ENCODE measurements at places on chromosomes 2 and 18. TPM values are rescaled to one million over a fixed set of nuclear protein-coding genes. Genes with fewer than 3 reads are reported as not detected.

Gene FABP1
- not detected for total RNA-seq

Gene PARD3B
- 12.3 TPM for total RNA-seq

Gene RPS27A
- 963 TPM for total RNA-seq

Gene POU3F3
- not detected for total RNA-seq

Gene POLE4
- 21.6 TPM for total RNA-seq

Gene TUBA4B
- not detected for total RNA-seq

Gene EML4
- 26.0 TPM for total RNA-seq

DNA sequence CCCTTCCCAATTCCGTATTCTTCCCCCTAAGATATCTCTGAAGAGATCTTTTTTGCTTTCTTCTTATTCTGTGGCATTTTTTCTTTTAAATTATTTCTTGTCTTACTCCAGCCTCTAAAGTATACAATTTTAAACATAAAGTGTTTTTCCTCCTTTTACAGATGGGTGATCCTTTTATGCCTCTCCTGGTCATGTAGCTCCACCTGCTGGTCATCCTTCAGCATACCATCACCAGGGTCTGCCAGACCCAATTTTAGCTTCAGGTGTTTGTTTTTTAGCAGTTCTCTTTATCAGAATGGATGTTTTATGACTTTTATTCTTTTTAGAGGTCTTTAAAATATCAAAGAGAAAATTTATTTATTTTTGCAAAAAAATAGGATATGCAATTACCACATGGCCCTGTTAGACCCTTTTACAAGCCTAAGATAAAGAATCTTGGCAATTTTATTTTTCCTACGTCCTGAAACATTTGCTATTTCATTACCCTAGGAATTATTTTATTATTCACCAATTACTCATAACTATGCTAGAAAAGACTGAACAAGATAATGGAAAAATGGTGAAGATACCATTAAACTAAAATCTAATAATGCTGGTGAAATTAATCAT lies 55.5 kb downstream of the PIGN start:
- no peaks in the 10 kb centered on the region for H3K36me3 ChIP-seq
- H3K4me3 ChIP-seq: no peak overlapping the region
- no peak overlapping the region for H3K27ac ChIP-seq
- no peak for DNase-seq

DNA sequence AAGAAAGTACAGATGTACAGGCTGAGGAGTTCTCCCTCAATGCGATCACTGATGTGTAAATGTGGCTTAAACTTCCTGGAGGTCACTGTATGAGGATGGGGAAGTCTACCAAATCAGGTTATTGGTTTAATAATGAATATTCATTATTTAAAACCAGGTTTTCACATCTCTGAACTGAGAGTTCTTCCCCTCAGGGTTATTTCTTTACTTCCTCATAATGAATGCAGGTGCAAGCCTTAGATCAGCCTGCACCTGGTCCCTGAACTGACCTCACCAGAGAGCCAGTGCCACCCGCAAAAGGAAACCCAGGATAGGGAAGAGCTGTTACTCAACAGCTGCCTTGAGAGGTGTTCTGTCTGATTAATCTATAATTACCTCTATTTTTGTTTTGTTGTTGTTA lies 369.0 kb downstream of the EPHA4 start:
- H3K4me1 ChIP-seq: no peaks in the 10 kb centered on the region
- no peak for DNase-seq
- no peak overlapping the region for H3K27ac ChIP-seq

- no peak overlapping the region for H3K4me3 ChIP-seq
- no peak overlapping the region for H3K27ac ChIP-seq
- no peaks in the 10 kb centered on the region for H3K4me1 ChIP-seq
- H3K36me3 ChIP-seq: no peaks in the 10 kb centered on the region
These were observed 575.5 kb downstream of the LRRTM4 start for GRCh38 chr2:76946631-76947145.

DNA sequence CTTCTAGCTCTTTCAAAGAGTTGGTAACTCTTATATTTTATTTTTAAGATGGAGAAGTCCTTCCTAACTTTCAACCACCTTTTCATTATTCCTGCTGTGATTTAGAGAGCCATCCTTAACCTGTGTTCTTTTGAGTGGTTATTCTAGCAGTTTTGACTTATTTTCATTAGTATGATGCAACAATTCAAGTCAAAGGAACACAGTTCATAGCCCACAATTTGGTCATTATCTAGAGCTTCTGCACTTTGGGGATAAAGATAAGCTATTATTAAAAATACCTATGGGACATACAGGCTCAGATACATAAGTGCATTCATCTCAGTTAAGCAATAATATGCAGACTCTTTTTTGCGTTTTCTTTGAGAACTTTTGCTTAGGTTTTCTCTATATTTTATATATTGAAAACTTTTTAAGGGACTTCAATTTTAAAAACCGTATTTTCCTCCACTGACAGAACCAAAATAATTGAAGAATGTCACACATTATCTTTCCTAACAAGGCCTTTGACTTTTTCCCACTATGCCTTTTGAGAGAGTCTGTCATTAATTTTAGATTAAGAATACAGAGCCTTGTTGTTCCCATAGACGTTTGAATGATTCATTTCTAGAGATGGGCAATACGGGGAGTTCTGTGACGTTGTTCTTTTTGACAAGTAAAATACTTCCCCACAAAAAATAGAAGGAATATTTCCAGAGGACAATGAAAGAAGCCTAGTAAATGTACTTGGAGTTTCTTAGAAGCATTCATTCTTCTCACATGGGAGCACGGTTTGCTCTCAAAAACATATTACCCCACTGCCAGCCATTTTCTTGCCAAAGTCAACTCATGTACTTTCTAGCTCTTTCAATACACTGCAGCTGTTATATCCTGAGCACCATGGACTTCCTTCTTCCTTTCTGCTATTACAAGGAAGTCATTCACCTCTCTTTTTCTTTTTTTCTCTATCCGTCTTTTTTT lies 42.9 kb upstream of the RASGRP3 start:
- no peak overlapping the region for H3K27ac ChIP-seq
- no peak overlapping the region for H3K4me3 ChIP-seq
- DNase-seq: no peak
- no peaks in the 10 kb centered on the region for H3K27me3 ChIP-seq
- H3K4me1 ChIP-seq: no peaks in the 10 kb centered on the region

GRCh38 chr2:60498127-60498815 lies 55.2 kb downstream of the BCL11A start:
- H3K27ac ChIP-seq: no peak overlapping the region
- no peaks in the 10 kb centered on the region for H3K36me3 ChIP-seq
- no peaks in the 10 kb centered on the region for H3K27me3 ChIP-seq
- DNase-seq: no peak
- no peak overlapping the region for H3K4me3 ChIP-seq

GRCh38 chr18:79445221-79445620 lies 49.5 kb downstream of the NFATC1 start:
- H3K27ac ChIP-seq: no peak overlapping the region
- DNase-seq: no peak
- no peaks in the 10 kb centered on the region for H3K36me3 ChIP-seq
- H3K4me3 ChIP-seq: no peak overlapping the region
- H3K27me3 ChIP-seq: no peaks in the 10 kb centered on the region
- H3K4me1 ChIP-seq: peaks cover 2% of the 10 kb centered on the region

DNA sequence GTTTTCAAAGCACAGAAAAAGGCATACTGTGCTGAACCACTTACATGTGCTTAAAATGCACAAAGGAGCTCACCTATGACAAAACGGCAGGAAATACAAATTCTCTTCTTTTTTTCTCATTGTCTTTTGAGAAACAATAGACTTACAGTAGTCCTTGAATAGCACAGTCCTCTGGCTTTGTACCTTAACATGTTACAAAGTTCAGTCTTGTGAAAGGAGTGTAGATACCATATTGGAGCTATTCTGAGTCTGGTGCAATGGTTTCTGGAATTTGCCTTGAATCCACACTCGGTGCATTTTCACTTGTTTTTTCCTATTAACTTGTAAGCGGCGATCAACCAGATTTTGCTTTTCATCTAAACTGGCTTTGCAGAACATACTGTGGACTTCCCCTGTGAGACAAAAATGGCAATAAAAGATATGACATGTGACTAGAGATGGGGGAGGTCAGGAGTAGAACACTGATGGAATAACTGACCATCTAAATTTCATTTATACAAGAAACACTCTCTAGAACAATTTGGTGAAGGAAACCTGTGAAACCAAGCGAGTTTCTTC lies 109.7 kb downstream of the METTL8 start:
- H3K4me3 ChIP-seq: no peak overlapping the region
- H3K27ac ChIP-seq: no peak overlapping the region
- no peaks in the 10 kb centered on the region for H3K27me3 ChIP-seq
- H3K4me1 ChIP-seq: no peaks in the 10 kb centered on the region

GRCh38 chr2:216555274-216555673 lies 56.6 kb downstream of the RPL37A start:
- H3K27ac ChIP-seq: no peak overlapping the region
- DNase-seq: no peak
- no peaks in the 10 kb centered on the region for H3K36me3 ChIP-seq
- no peaks in the 10 kb centered on the region for H3K27me3 ChIP-seq
- H3K4me3 ChIP-seq: no peak overlapping the region
- peaks cover 18% of the 10 kb centered on the region for H3K4me1 ChIP-seq

Measured in vagina (tissue), 2 donors.